Lung microvascular endothelial cell (primary cell): ENCODE measurements at places on chromosomes 2 and 18. TPM values are rescaled to one million over a fixed set of nuclear protein-coding genes. Genes with fewer than 3 reads are reported as not detected.

Gene TANC1
- 46.6 and 64.7 TPM in 2 replicates for total RNA-seq

Gene VIL1
- not detected in 2 replicates for total RNA-seq

Gene NPAS2
- 4.8 and 11.7 TPM in 2 replicates for total RNA-seq

Gene SFXN5
- 8.1 and 8.9 TPM in 2 replicates for total RNA-seq

Gene ANKRD62
- total RNA-seq, result not detected in 2 replicates
